Stimulated activated CD8-positive, alpha-beta memory T cell treated with anti-CD3 and anti-CD28 coated beads, Interleukin-7, amount 100 ng/mL, for 1 hour (primary cell): ENCODE measurements at places on chromosomes 2 and 18.
A peak's percentile ranks its signal among the peaks of the same experiment; 100 is the strongest.

- no peak for DNase-seq
Measured at GRCh38 chr2:236344446-236344845, 80.2 kb upstream of the ASB18 start.

- DNase-seq = no peak
Measured at GRCh38 chr2:186648130-186648529, 45.7 kb upstream of the FAM171B start.

DNA sequence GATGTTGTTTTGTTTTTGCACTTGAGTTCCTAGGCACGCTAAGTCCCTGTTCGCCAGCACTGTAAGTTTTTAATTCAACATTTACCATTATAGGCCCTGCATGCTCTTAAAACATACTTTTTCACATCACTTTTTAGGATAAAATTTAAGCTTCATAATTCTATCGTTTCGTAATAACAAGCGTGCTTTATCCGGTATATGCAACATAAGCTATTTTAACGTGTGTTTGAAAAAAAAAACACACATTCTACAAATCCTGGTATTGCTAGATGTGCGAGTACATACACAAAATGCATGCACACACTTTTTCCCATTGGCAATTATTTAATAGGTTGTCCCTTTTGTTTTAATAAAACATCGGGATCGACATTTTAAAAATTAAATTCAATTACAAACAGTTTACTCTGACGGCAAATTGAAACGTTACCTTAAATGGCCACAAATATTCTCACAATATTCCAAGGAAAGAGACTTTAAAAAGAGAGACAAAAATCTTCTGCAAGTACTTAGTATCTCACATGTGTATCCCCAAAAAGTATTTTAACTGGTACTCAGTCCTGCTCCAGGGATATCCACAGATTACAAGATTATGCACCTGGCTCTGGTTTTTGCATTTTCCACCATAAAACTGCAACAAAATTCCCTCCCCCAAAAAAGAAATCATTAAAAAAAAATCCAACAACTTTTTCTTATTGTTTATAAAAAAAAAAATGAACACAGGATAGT, 1.0 kb upstream of the TCF4 start:
- DNase-seq = no peak

DNA sequence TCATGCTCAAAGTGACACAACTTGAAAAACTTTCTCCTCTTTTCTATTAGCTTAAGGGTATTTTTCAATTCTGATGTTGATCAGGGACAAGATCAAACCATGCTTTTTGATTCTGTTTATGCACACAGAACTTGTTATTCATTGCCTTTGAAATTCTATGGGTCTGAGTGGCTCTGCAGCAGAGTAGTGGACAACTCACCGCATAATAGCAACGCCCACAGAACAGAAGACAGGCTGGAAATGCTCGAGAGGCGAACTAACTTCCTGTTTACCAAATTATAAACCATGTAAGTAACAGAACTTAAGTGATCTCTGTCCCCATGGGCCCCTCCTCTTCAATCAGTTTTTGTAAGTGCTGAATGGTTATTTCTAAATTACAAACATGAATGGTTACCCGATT, 131.2 kb downstream of the CBLN2 start:
- no peak for DNase-seq

DNA sequence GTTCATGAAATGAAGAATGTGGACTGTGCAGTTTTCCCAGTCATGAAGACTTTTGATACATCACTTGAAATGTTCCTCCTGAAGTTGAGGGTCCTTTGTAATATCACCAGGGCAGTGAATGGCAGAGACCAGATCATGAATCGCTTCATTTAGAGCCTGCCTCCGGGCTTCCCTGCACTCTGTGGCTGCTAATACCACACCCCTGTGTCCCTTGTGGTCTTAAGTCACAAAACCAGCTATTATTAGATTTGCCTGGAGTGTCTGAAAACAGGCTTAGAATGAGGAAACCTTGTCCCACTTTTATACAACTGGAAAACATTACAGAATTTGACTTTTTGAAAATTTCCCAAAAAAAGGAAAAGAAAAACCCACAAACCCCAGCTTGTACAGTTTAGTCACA, 147.9 kb downstream of the MGAT5 start:
- DNase-seq = no peak

GRCh38 chr2:222998459-222998858, 53.5 kb upstream of the KCNE4 start:
- no peak for DNase-seq

GRCh38 chr2:61898810-61899209, 6.7 kb upstream of the COMMD1 start:
- DNase-seq = no peak

GRCh38 chr2:31207790-31208189, 9.5 kb downstream of the CAPN14 start:
- no peak for DNase-seq

GRCh38 chr2:69577467-69578197, 65.9 kb downstream of the AAK1 start:
- DNase-seq = no peak

GRCh38 chr2:67670747-67671183, 273.6 kb downstream of the ETAA1 start:
- DNase-seq = no peak

- no peak for DNase-seq
Measured at GRCh38 chr2:238521870-238522269, 95.1 kb downstream of the ASB1 start.

DNA sequence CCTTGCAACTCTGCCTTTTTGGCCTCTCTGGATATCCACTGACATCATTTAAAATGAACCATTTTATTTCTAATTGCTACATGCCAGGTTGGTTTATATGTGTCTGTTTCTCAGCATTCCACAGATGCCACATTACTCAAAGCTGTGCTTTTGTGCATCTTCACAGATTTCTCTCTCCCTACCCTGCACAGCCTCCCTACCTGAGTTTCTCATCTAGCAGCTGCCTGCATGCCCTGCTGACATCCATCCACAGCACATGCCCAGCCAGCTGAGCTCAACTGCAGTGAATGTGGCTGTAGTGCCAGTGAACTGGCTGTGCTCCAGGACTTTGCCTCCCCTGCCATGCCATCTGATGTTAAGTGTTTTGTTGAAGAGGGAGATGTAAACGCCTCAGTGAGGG, 44.5 kb downstream of the PKP4 start:
- DNase-seq = no peak

DNA sequence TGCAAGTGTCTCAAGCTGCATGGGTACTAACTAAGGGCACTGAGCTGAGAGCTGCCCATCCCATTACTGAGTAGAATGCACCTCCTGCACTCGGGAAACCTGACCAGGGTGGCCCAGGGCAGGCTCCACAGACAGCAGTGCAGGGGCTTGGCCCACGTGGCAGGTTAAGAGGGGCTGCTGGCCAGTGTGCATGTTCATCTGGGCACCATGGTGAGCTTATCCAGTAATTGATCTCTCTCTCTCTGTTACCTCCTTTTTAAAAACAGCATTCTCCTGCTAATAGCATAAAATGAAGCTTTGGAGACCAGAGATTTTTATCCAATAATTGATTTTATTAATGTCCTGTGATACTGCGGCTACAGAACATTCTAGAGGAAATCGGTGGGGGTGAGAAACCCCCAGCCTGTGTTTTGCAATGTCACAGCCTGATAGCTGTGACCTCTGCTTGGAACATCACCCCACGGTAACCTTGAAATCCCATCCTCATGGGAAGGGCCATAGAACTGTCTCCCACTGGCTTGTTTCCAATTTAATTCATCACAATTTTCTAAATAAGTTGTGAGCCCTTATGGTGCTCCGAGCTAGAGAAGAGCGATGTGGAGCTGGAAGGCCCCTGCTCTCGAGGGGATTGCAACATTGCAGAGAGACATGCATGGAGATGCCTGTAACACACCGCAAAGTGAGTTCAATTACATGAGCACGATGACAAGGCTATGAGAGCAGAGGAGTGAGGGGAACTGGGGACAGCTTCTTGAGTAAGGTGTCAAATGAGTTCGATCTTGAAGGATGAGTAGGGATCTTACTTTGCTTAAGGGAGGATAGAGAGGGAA, 143.8 kb downstream of the GALNT14 start:
- no peak for DNase-seq

GRCh38 chr2:133194362-133194655, 374.0 kb downstream of the NCKAP5 start:
- DNase-seq = no peak

- DNase-seq = no peak
Measured at GRCh38 chr18:24108641-24109040, 30.2 kb upstream of the CABYR start.

GRCh38 chr2:142153601-142154000, 22.8 kb upstream of the LRP1B start:
- DNase-seq = no peak

GRCh38 chr2:191206613-191207471, 38.4 kb upstream of the MYO1B start:
- DNase-seq = peak; percentile 8

DNA sequence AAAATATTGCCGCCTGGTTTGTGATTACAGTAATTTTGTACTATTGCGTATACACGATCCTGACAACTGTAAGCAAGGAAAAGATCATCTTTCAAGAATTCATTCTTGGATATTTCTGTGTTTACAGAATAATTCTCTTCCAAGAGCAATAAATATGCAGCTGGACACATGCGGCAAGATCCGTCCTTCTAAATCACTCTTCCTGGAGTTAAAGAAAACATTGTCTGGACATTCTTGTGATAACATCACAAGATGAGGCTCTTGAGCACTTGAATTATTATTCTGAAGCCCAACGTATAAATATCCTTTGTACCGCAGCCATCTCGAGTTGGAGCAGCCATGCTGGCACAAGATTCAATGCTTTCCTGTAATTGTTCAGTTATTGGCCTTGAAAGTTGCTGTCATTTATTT, 9.9 kb downstream of the FHL2 start:
- DNase-seq = no peak

- no peak for DNase-seq
Measured at GRCh38 chr2:73837847-73838585, 9.3 kb downstream of the STAMBP start.

GRCh38 chr2:9675415-9676351, 44.9 kb upstream of the YWHAQ start:
- no peak for DNase-seq

DNA sequence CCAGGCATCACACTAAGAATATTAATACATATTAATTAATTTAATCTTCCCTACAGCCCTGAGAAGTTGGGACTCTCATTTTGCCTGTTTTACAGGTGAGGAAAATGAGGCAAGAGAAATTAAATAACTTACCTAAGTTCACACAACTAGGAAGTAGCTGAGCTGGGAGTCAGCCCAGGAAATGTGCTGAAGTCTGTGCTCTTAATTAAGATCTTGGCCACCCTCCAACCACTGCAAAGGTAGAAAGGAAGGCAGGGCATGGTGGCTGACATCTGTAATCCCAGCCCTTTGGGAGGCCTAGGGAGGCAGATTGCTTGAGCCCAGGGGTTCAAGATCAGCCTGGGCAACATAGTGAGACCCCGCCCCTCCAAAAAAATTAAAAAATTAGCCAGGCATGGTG, 12.9 kb upstream of the MGAT4A start:
- DNase-seq = no peak
